ENCODE measurements at places on chromosomes 1 and 21. TPM values are rescaled to one million over a fixed set of nuclear protein-coding genes. Genes with fewer than 3 reads are reported as not detected.
A peak's percentile ranks its signal among the peaks of the same experiment; 100 is the strongest.

DNA sequence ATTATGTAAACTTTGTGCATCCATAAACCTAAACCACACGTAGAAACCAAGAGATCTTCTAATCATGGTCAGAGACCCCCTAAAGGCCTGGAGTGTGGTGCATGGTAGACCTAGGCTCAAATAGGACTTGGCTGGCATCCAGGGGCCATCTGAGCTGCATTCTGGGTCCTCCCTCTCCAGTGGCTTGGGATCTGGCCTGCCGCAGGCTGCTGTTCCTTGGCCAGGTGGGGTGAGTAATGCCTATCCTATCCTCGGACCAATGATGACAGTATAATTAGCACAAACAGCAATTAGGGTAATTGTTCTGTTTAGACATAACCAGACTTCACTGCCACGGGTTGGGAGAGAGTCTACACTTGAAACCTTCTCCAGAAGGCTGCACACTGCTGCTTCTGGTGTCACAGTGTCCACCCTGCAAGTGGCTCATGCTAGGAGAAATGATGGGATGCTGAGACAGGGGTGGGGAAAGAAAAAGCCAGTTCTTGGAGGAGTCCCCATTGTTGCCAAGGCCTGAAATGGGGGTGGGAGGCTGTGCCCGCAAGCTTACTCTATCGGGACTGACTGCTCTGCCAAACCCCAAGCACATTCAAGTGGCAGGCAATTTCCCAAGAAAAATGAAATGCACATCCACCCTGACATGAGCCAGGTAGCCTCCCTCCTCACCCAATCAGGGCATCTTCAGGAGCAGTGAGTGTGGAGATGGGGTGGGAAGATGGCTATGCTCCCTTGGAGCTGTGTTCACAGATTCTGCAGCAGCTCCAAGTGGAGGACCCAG, 12.5 kb upstream of the PKP1 start:
- H3K4me1 ChIP-seq: peaks cover 69% of the 10 kb centered on the region
- H3K27me3 ChIP-seq: no peaks in the 10 kb centered on the region
- H3K36me3 ChIP-seq: no peaks in the 10 kb centered on the region

DNA sequence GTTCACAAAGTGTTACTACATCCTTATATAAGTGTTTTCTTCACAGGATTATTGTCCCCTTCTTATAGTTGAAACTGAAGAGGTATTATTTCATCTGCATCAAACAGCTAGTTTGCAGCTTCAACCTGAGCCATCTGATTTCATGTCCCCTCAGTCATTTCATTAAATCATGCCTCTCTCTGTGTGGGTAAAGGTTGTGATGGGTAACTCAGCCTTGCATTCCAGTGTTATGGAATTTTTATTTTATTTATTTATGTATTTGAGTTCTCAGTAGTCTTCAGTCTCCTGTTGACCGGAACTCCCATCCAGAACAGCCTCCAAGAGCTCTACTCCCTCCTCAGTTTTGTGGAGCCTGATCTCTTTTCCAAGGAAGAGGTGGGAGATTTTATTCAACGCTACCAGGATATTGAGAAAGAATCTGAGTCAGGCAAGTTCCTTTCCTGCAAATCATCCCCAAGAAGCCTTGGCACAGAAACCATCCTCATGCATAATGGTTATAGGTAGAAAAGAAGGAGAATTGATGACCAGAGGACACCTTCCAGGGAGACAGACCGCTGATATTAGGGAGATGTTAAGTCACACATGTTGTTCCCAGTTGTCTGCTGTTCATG, 21.8 kb downstream of the CHD1L start:
- no peaks in the 10 kb centered on the region for H3K27me3 ChIP-seq
- H3K36me3 ChIP-seq: peaks cover 36% of the 10 kb centered on the region
- no peak overlapping the region for H3K4me3 ChIP-seq
- no peaks in the 10 kb centered on the region for H3K4me1 ChIP-seq

- no peak for DNase-seq
- no peak overlapping the region for H3K27ac ChIP-seq
- H3K4me1 ChIP-seq: no peaks in the 10 kb centered on the region
- H3K36me3 ChIP-seq: no peaks in the 10 kb centered on the region
- no peak overlapping the region for H3K4me3 ChIP-seq
- peaks cover 12% of the 10 kb centered on the region for H3K27me3 ChIP-seq
Observed at GRCh38 chr1:90501281-90501680, 215.8 kb downstream of the BARHL2 start.

DNA sequence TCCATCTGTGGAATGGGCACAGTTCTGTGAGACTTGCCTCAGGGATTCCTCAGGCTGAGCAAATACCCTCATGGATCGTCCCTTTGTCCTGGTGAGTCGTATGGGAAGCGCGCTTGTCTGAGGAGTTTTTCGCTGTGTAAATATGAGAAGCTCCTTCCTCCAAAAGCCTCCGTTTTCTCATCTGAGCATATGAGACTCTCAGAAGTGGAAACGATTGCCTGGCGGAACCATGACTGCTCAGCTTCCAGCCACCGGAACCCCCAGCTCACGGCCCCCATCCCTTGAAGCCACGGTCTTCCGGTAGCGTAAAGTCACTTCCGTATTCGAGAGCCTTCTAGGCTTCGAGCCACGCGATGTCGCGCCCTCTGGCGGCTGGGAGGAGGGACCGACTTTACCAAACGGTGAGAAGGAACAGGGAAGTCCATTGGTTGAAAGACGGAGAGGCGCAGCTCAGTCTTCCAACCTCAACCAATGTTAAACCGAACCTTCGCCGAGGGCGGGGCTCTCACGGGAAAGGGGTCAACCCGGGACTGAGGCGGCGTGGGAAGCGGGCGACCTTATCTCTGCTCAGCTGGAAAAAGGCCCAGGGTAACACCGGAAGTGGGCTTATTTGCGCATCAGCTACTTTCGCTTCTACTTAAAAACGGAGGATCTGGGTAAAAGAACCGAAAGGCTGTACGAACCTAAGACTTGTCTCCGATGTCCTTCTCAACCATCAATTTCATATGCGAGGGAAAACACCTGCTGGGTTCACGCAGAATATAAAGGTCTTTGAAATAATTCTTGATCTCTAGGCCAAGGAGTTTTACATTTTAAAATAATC, 46.3 kb downstream of the AZIN2 start:
- H3K36me3 ChIP-seq: peaks cover 6% of the 10 kb centered on the region
- peak overlapping the region; percentile 83 for H3K27ac ChIP-seq
- H3K4me1 ChIP-seq: peaks cover 12% of the 10 kb centered on the region
- H3K27me3 ChIP-seq: no peaks in the 10 kb centered on the region
- peak; percentile 97 for DNase-seq
- peak overlapping the region; percentile 74 for H3K4me3 ChIP-seq

Gene NKAIN1
- 2.9 TPM for total RNA-seq

Data from chondrocyte (in vitro differentiated cells).